ENCODE measurements at places on chromosomes 2 and 18.

DNA sequence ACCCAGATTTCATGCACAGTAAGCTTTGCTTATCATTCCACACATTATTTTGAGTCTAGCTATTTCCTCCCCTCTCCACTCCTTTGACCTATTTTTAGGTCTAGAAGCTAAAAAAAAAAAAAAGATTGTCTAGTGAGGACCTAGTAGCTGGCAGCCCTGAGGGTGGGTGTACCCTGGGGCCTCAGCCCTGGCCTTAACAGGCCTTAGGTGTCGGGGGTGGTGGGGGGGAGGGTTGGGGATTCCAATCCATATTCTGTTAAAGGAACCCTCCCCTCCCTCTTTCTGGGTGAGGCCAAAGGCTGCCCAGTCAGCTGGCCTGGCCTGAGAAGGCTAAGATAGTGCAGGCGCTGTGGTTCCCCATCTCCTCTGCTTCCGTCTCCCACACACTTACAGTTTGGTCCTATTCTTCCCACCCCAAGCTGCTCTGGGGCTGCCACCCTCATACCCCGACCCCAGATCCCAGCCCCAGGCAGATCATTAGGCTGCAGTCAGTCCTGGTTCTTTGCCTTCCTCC lies 65.5 kb upstream of the HK2 start:
- no peak for DNase-seq

DNA sequence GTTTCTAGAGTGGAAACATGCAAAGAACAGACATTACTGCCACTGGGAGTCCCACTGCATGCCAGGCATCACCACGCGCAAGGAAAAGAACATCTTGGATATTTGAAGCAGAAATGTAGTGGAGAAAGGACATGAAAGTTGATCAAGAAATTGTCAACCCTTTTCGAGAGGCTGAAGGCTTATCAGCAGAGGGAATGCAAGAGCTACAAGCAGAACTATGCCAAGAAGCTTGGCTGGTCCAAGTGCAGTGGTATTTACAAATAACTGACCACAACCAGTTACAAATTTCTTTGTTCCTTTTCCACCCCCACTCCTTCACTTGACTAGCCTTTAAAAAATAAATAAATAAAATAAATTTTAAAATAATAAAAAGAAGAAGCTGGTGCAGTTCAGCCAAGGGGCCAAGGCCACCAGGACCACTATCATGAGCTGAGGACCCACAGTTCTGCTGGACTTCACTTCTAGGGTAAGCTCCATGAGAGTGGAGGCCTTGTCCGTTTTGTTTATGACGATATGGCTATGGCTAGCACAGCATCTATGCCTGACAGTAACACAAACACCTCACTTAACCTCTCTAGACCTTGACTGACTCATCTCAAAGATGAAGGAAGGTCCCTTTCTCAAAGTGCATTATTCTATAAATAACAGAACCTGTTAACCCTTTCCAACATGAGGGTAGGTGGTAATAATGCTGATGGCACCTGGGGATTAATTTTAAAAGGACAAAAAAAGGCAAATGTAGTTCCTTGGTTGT lies 20.9 kb downstream of the MARCHF4 start:
- no peak for DNase-seq

- DNase-seq, result no peak
Observed at GRCh38 chr2:204586444-204587180, 41.3 kb downstream of the PARD3B start.

DNA sequence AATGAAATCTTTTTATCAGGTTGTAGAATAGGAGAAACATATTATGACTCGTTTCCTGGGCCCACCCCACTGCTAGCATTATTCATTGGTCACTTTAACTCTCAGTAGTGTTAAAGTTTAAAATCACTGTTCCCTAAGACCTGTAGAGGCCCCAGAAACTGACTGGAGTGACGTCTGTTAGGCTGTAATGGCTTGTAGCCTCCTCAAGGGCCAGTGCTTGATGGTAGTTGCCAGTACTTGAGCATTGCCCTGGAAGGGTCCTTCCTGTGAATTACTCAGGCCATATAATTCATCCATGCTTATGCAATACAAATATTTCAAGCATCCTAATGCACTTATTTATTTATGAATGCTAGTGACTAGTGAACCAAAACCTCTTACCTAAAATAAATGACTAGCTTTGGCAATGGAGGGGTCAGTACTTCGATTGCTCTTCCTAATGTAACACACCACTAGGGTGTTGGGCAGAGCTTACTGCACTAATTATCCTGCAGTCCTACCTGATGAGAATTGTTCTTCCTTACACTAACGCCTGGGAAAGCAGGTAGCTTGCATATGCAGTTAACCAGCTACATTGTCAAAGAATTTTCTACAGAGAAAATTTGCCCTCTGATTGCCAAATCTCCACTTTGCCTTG lies 31.2 kb downstream of the ARHGAP25 start:
- no peak for DNase-seq

Measured in left forelimb (tissue), 1 donor.